ENCODE measurements at places on chromosomes 2 and 18.

DNA sequence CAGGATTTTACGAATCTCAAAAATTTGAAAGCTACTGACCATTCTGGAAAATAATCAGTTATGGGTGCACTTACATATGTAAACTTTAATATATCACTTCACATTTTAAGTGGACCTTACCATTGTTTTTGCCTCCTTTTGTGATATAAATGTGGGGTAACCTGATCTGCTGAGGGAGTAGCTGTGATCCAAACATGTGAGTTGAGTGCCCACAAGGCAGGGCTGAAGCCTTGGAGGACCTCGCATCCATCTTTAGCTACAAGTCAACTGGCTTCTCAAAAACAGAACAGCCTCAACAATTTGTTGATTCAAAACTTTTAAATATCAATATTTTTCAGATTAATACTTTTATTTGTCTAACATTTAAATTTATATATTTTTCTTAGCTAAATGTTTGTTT lies 178.2 kb downstream of the PLCL1 start:
- no peak for DNase-seq

DNA sequence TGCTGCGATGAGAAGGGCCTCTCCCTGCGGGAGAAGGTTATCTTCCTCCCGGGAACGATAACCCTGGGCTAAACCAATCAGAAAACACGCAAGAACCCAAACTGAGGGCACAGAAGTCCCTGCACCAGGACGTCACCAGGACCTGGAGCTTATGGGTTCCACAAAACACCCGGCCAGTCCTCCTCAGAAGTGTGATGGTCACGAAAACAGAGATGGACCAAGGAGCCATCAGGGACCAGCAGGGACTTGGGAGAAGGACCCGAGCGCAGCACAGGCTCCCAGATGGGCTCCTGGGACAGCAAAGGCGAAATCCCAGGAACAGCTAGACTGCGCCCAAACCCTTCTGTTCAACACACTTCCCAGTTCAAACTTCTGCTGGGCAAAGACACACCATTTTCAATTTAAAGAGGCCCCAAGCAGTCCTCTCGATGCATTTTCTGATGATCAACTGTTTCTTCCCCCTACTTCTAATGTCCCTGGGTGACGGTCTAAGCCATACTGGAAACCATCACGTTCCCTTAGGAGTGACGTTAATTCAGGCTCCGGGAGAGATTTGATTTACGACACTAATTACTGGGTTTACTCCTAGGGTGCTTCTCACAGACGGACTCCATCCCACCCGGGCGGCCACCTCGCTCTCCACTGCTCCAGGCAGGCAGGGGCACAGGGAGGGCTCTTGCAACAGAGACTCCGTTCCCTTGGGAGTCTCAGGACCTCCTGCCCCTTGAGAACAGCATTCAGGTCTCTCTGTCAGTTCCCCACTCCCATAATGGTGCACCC lies 29.2 kb downstream of the ZNF516 start:
- no peak for DNase-seq

DNA sequence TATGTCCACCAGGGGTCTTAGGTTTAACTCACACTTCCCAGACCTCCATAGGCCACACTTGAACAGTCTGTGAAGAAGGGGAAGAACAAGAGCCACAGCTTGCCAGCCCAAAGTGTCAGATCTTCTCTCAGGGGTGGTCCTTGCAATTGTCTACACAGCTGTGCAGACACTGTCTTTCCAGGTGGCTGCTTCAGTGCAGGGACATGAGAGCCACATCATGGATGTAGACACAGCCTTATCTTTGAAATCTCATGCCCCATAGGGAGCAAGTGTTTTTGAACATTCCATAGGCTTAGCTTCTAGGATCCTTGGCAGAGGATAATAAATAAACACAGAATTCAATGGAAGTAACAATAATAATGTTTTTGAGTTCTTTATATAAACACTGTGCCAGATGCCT lies 6.7 kb downstream of the ZNF407 start:
- no peak for DNase-seq

DNA sequence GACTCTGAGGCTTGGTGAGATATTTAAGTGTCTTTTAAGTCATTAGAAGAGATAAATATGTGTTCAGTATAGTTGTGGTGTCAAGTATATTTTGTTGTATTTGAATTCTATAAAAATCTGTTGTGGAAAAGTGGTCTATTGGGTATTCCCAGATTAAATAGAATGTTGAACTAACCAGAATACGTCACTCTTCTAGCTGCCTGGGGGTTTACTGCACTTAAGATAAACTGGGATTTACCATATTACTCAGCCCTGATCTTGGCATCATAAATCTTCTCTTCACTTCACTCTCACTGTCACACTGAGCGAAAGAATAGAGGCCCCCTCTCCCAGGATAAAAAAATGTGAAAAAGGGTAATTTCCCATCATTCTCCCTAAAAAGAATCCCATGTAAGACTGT lies 129.8 kb downstream of the BCL2 start:
- no peak for DNase-seq

- DNase-seq = no peak
Observed at GRCh38 chr2:101388232-101388631, 929 bp upstream of the CREG2 start.

GRCh38 chr2:134718817-134719814 lies at the start of gene TMEM163:
TMEM163 (minus strand) TSS chr2:134719000.
- no peak for DNase-seq

Data from stimulated activated CD4-positive, alpha-beta T cell treated with anti-CD3 and anti-CD28 coated beads, Interleukin-2, amount 100 ng/mL, for 24 hours (primary cell).